T-helper 2 cell (primary cell): ENCODE measurements at places on chromosomes 11 and 22.

GRCh38 chr11:111921541-111922230, 3.0 kb downstream of the C11orf52 start:
- no peak for DNase-seq

DNA sequence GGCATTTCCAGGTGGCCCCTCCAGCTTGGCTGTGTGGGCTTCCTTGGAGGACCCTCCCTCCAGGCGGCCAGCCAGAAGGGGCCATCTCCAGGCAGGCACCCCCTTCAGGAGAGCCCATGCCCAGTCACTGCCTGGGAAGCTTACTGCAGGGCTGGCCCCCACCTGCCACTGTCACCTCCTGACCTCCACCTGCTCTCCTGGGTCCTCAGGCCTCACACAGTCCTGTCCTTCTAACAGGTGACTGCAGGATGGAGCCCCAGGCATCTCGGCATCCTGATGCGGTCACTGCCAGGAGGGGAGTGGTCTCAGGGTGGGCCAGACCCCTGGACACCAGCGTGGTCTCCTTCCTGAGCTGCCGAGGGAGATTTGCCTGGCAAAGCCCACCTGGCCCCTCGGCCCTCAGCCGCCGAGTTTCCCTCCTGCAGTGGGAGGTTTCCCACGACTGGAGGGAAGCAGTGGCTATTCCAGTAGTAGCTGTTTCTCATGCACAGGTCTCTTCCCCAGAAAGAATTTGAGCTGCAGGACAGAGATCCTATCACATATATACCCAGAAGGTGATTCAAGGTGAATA, 13.0 kb downstream of the TBX1 start:
- DNase-seq: no peak

- DNase-seq: no peak
Observed at GRCh38 chr11:1641096-1641495, 11.5 kb downstream of the KRTAP5-5 start.

GRCh38 chr22:45101515-45102227, 62.1 kb upstream of the NUP50 start:
- no peak for DNase-seq

DNA sequence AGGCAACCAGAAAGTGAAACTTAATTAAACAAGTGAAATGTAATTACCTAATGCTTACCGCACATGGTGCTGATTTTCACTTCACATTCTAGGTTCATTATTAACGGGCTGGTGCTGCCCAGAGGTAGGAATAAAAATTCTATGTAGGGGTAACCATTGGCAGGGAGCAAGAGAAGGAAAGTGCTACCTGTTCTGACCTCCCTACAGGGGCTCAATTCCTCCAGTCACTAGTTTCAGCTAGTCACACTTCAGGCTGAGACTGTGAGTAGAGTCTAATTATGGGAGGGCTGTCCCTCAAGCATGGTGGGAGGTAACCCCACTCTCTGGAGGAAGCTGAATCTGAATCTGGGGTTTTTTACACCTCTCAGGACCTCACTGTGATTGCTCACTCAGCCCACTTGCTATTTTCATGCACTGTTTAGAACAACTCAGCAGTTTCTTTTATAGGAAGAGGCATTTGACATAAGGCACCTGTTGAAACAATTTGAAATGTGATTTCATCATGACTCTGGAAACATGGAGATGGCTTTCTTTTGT, 75.4 kb downstream of the MAML2 start:
- DNase-seq: no peak

GRCh38 chr11:126914941-126915340, 85.6 kb downstream of the KIRREL3 start:
- DNase-seq: no peak

GRCh38 chr11:105296806-105297205, 157.2 kb upstream of the CARD18 start:
- DNase-seq: no peak

DNA sequence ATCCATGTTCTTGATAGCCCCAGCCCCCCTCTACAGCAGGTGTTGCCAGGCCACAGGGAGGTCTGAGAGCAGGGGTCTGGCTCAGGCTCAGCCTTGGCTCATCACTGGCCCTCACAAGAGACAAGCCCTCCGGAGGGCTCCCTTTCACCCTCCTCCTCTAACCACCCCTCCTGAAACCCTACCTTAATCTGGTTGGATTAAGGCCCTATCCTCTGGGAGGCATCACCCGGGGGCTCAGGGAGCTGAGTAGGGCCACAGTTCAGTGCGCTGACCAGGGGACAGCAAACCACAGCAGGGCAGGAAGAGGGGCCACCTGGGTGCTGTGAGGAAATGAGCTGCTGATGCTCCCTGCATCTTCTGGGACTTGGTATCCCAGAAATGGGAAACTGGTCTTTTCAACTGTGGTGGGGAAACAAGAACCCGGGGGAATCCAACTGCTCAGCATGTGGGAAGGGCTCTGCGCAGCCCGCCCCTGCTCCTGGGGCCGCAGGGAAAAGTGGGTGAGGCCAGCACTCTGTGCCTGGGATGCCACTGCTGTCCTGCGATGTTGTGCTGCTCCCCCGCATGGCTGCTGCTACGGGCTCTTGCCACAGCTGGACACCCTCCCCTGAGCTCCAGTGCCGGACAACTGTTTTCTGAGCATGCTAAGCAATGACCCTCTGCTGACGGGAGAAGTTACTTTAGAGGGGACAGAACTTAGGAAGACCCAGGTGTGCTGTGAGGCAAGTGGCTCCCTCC, 17.5 kb downstream of the ADORA2A start:
- no peak for DNase-seq

DNA sequence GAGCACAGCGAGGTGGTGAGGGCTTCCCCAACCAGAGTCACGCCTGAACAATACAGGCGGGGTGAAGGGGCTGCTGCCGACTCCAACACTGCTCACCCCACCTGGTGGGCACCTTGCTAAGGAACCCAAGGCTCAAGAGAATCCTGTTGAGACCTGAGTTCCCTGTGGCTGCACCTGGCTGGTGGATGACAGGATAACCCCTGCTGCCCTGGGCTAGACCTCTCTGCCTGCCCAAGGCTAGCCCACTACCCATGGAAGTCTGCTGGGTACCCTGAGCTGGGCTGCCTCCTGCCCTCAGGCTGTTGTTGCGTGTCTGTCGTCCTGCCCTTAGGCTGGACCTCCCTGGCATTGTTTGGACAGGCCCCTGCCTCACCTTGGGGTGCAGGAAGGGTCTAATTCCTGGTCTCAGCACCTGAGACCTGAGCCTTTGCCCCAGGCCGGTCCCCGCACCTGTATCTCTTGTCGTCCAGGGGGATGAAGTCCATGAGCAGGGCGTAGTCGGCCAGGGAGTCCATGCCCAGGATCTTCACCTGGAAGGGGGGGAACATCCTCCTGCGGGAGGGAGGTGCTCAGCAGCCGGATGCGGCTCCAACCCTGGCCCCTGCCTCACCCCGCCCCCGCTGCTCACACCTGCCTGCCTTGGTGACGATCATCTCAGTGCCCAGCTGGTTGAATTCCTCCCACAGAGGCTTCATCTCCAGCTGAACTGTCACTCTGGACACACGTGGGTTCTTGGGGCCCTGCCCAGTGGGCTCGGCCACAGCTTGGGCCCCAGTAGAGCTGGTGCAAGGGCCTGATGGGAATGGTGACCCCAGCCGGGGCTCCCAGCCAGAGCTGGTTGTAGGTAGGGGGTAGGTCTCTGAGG, 4.9 kb upstream of the NUDT8 start:
- DNase-seq: no peak

GRCh38 chr11:76131671-76132631, 74.4 kb downstream of the WNT11 start:
- DNase-seq: no peak

GRCh38 chr22:36659762-36660509, 43.6 kb downstream of the CACNG2 start:
- DNase-seq: no peak

DNA sequence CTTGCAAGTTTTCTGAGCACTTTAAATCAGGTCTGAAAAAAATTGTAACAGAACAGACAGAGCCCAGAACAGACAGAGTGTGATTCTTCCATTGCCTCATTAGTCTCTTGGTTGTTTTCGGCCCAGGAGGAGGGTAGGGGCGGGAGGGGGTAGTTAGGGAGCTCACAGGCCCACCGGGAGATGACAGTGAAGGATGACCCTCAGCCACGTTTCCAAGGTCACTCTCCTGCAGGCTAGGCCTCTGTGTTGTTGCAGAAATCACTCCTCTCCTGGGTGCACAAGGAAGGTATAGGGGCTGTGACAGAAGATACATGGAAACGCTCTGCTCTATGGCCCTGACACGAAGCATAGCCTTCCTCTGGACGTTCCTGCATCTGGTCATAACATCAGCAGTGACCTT, 69.3 kb downstream of the ABTB2 start:
- no peak for DNase-seq

GRCh38 chr22:41517172-41518047, 26.9 kb downstream of the POLR3H start:
- DNase-seq: no peak

GRCh38 chr22:32971276-32971675, 86.9 kb downstream of the SYN3 start:
- no peak for DNase-seq

DNA sequence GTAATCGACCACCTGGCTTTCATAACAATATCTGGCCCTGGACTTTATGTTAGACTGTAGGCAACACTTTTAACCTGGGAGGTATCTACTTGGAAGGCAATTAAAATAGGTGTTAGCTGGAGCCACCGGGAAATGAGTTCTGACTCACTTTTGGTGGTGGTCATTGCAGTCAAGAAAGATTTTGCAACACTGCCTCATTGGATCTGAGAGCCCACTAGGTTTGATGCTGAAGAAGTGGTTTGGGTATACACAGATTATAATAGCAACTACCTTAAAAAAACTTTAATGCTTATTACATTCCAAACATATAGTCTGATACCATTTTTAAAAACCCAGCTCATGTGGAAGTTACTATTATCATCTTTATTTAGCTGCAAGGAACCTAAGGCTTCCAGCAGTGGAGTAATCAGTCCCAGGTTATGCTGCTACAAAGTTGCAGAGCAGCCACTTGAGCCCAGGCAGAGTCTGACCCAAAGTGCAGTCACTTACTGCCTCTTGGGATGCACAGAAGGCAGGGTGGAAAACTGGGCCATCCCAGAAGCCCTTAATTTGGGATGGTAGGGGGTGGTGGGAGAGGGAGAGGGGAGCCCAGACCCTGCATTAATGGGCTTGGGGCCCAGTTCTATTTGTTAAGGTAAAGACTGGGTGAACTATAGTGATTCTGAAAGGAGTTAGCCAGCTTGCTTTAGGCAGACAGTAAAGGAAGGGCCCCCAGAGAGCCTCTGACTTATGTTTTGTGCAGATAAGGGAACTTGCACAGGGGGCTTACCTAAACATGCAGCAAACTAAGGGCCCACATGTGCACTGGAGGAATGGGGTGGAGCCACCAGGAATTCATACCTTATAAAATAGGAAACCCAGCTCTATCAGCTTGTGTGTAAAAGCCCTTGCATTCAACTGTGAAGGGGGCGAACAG, 149.4 kb downstream of the SNX19 start:
- no peak for DNase-seq

- DNase-seq: no peak
Observed at GRCh38 chr11:19079643-19080440, 19.3 kb upstream of the MRGPRX2 start.
